ENCODE measurements at places on chromosomes 2 and 18.

GRCh38 chr18:57205641-57206040, 58.8 kb downstream of the BOD1L2 start:
- no peak for DNase-seq
- H3K27ac ChIP-seq: no peak overlapping the region

DNA sequence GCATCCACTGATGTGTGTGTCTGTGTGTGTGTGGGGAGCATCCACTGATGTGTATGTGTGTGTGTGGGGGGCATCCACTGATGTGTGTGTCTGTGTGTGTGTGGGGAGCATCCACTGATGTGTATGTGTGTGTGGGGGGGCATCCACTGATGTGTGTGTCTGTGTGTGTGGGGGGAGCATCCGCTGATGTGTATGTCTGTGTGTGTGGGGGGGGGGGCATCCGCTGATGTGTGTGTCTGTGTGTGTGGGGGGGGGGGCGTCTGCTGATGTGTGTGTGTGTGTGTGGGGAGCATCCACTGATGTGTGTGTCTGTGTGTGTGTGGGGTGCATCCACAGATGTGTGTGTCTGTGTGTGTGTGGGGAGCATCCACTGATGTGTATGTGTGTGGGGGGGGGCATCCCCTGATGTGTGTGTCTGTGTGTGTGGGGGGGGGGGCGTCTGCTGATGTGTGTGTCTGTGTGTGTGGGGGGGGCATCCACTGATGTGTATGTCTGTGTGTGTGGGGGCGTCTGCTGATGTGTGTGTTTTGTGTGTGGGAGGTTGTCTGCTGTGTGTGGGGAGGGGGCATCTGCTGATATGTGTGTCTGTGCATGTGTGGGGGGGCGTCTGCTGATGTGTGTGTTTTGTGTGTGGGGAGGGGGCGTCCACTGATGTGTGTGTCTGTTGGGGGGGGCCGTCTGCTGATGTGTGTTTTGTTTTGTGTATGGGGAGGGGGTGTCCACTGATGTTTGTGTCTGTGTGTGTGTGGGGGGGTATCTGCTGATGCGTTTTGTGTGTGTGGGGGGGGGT, 125.9 kb downstream of the NFATC1 start:
- no peak for DNase-seq
- no peak overlapping the region for H3K4me3 ChIP-seq
- H3K4me1 ChIP-seq: no peaks in the 10 kb centered on the region
- H3K27me3 ChIP-seq: no peaks in the 10 kb centered on the region

GRCh38 chr2:60465736-60466135, 87.7 kb downstream of the BCL11A start:
- no peak overlapping the region for H3K27ac ChIP-seq
- DNase-seq: no peak
- no peaks in the 10 kb centered on the region for H3K27me3 ChIP-seq

GRCh38 chr2:241728627-241729026, 5.8 kb upstream of the D2HGDH start:
- H3K27me3 ChIP-seq: no peaks in the 10 kb centered on the region
- no peak overlapping the region for H3K27ac ChIP-seq
- H3K36me3 ChIP-seq: no peaks in the 10 kb centered on the region
- no peak overlapping the region for H3K4me3 ChIP-seq

DNA sequence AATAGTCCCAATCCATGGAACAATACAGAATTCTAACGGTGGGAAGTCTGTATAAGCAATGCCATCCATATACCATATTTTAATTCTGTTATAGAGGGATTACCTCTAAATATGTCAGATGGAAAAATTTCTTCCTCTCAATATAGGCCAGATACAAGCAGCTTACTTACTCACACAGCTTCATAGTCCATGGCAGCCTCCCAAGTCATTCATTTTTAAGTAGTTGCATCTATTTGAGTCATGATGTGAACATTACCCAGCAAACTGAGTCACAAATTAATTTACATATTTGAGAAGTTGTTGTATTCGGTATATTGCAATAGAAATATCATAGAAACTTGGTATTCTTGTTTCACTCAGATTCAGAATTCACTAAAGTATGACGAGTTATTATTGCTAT, 20.3 kb downstream of the TBR1 start:
- DNase-seq: no peak
- H3K4me1 ChIP-seq: no peaks in the 10 kb centered on the region
- no peak overlapping the region for H3K27ac ChIP-seq
- peaks cover 2% of the 10 kb centered on the region for H3K27me3 ChIP-seq
- H3K4me3 ChIP-seq: no peak overlapping the region
- no peaks in the 10 kb centered on the region for H3K36me3 ChIP-seq

DNA sequence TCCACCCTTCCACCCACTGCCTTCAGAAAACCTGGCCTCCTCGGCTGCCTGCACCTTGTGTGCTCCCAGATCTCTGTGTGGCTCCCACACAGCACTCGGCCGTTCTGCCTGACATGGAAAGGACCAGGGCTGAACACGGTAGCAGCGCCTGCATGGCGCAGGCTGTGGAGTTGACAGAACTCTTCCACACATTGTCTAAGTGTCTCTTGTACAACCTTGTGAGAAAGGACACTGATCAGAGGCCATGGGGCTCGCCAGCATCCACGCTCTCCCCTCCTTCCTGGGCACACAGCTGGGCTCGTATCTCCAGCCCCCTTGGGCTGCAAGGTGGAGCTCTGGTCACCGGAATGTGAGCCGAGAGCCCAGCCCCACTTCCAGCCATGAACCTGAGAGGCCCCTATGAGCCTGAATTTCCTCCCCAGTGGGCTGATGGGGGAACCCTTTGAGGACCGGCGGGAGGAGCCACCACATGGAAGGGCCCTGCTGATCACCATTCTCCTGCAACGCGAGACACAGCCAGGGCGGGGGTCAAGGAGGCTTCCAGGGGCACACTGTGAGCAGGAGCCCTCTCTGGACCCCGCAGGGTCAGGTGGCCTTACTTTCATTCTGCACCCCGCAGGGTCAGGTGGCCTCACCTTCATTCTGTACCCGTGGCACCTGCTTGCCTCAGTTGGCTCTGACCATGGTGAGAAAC, 314.2 kb upstream of the MYT1L start:
- no peaks in the 10 kb centered on the region for H3K36me3 ChIP-seq
- peaks cover 6% of the 10 kb centered on the region for H3K27me3 ChIP-seq
- DNase-seq: no peak
- H3K27ac ChIP-seq: no peak overlapping the region
- H3K4me1 ChIP-seq: no peaks in the 10 kb centered on the region

DNA sequence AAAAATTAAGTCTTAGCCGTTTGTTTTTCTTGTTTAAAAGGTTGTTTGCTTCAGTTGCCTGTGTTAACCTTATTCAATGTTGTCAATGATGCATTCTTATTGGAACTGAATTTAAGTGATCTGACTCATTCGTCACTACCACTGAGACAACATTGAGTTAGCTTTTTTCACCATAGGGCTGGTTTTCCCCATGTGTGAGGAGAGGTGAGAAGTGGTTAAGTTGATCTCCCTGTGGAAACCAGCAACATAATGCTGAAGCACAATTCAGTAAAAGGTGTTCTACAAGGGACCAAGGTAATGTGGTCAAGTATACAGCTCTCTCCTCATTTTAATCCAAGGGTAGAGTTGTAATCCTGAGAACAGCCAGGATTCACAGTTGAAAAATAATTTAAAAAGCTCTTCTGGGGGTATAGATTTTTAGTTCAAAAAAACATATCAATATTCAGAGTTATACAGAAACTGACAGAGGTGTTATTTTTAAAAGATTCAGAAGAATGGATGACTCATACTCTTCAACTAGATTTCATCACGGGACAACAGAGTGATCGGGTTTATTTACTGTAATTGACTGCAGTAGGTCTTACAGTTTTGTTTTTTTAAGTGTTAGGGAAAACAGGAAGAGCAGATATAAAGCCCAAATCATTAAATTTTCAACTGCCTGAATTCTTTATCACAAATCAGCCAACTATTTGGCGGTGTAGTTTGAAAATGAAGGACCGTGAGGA, 12.6 kb downstream of the NOP58 start:
- H3K27ac ChIP-seq: peak overlapping the region; percentile 14
- no peak overlapping the region for H3K4me3 ChIP-seq
- peaks cover 36% of the 10 kb centered on the region for H3K36me3 ChIP-seq
- H3K4me1 ChIP-seq: peaks cover 16% of the 10 kb centered on the region
- H3K27me3 ChIP-seq: no peaks in the 10 kb centered on the region

GRCh38 chr2:240886023-240886565, 9.9 kb downstream of the MAB21L4 start:
- H3K27ac ChIP-seq: no peak overlapping the region
- H3K4me3 ChIP-seq: no peak overlapping the region
- H3K4me1 ChIP-seq: no peaks in the 10 kb centered on the region
- DNase-seq: no peak

GRCh38 chr2:28726177-28726576, 25.5 kb upstream of the PPP1CB start:
- no peak overlapping the region for H3K27ac ChIP-seq
- H3K4me1 ChIP-seq: no peaks in the 10 kb centered on the region
- H3K36me3 ChIP-seq: no peaks in the 10 kb centered on the region
- no peaks in the 10 kb centered on the region for H3K27me3 ChIP-seq
- H3K4me3 ChIP-seq: no peak overlapping the region

DNA sequence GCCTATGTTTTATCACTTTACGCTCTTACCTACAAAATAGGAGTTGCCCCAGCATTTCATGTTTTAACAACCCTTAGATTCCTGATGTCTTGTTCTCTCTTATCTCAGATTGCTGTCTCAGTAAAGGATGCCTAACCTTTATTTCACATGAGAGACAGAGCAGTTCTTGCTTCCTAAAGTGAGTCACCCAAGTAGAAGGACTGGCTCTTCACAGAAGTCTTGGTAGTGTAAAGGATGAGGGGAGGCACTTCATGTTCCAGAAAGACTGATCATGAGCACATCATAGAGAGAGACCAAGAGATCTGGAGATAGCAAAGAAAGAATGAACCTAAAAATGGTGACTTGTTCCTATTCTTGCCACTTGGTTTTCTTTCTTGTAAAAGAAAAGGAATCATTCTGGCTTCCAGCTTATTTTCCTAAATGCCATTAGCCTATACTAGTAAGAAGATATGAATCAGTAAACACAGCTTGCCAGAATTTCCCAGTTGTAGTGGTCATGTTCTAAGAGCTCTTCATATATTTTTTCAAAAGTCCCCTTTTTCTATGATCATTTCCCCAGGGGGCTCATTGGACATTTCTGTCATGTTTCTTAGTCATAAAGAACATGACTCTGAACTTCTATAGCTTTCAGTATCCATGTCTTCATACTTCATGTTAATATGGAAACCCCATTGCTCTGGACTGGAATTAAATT, 54.9 kb downstream of the MAPRE2 start:
- H3K27ac ChIP-seq: no peak overlapping the region
- no peaks in the 10 kb centered on the region for H3K4me1 ChIP-seq
- H3K27me3 ChIP-seq: no peaks in the 10 kb centered on the region
- H3K4me3 ChIP-seq: no peak overlapping the region
- no peaks in the 10 kb centered on the region for H3K36me3 ChIP-seq

DNA sequence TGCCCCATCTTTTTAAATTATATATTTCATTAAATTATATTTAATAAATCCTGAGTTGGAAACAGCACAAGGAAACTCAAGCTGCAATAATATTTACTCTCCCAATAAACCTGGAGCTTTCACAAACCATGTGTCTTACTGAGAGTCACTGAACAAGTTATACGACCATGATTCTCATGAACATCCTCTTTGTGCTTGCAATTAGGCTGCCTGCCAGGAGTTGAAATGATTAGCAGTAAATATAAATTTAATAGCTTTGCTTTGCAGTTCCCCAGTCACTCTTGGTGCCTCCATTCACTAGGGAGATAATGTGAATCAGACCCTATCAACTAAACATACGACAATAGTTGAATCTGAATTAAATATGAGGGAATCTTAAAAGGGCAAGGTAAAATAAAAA, 905.1 kb downstream of the NRXN1 start:
- H3K36me3 ChIP-seq: no peaks in the 10 kb centered on the region
- no peak overlapping the region for H3K4me3 ChIP-seq
- no peak for DNase-seq
- H3K27me3 ChIP-seq: no peaks in the 10 kb centered on the region
- H3K4me1 ChIP-seq: no peaks in the 10 kb centered on the region
- no peak overlapping the region for H3K27ac ChIP-seq

DNA sequence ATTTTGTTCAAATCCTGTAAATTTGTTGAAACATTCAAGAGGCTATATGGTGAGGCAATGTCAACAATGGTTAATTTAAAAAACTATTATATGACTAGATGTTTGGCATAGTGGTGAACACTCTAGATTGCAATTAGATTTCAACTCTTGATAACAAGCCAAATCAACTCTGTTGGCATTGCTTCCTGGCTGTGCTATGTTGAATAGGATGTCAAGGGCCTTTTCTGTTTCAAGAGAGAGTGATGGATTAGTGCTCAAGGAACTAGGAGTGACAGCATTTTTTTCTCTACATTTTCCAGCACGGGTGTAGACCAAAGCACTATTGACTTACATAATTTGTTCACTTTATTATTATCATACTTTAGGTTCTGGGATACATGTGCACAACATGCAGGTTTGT, 172.4 kb upstream of the KCNH7 start:
- H3K27ac ChIP-seq: no peak overlapping the region
- H3K4me1 ChIP-seq: no peaks in the 10 kb centered on the region
- H3K27me3 ChIP-seq: no peaks in the 10 kb centered on the region
- no peak for DNase-seq
